Stimulated activated CD8-positive, alpha-beta memory T cell treated with anti-CD3 and anti-CD28 coated beads, Interleukin-2, amount 100 ng/mL, for 1 hour (primary cell): ENCODE measurements at places on chromosomes 7 and 10.

GRCh38 chr7:144529269-144529926, 125.9 kb upstream of the NOBOX start:
- DNase-seq: no peak

- no peak for DNase-seq
Observed at GRCh38 chr10:69332278-69333010, 54.1 kb downstream of the HK1 start.

DNA sequence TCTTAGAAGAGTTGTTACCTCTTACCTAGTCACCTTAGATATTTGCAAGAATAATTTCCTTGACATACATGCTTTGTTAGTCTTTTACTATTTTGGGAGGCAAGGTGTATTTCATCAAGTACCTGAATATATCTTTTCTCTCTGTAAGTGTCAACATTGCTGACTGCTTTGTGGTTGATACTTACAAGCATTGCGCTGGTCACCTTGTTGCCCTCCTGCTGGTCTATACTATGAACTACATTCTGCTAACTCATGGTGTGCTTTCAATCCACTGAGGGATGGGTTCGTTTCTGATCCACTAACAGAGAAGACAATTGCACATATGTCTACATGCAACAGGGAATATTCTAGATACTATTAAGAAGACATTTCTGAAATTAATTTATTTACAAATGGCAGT, 837.8 kb upstream of the COBL start:
- no peak for DNase-seq

DNA sequence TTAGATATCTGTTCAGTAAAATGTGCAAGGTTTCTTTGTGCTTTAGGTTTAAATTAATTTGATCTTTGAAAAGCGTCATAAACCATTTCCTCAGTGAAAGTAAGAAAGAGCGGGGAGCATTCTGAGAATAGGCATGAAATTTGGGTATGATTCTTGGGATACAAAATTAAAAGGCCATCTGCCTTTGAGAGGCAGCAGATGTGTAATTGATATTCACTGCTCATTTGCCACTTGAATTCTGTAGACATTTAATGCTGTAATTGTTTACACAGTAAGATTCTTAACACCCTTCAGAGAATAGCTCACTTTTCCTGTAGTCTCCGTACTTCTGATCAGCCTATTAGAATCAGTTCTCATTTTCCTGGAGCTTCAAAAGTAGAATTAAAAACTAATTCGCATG, 18.7 kb downstream of the FRMD4A start:
- no peak for DNase-seq

- no peak for DNase-seq
Observed at GRCh38 chr10:3774814-3775695, 10.0 kb downstream of the KLF6 start.

DNA sequence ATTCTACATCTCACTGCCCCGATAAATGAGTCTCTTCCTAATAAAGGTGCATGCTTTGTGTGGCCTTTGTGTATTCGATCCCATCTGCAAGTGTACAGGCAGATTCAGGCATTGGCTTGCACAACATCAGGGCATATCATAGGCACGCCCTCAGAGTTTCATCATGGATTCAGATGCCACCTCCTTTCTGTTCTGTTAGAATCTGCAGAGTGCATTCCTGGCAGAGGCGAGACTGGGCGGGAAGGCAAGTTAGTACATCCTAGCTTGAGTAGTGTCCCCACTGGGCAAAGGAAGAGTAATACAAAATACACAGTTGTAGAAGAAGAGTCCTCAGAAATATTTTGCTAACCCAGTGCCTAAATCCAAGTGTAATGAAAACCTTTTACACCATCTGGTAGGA, 346.5 kb upstream of the GALNT17 start:
- DNase-seq: no peak
